Astrocyte (in vitro differentiated cells and primary cell): ENCODE measurements at places on chromosomes 7 and 10.

DNA sequence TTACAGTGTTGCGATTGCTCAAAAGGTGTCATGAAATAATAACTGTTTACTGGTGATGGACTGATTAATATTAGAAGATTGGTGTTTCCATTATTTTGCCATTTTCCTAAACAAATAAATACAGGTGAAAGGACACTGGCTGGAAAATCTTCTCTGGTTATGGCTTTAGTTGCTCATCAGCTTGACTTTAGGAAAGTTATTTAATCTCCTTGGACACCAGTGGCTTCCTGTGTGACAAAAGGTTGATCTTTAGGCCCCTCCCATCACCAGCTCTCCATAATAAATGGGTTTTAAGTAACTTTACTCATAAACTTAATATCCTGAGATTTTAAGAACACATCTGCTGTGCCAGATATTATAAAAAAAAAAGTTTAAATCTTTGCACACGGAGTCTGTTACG lies 737 bp downstream of the CABCOCO1 start:
- DNase-seq = no peak

- no peak for DNase-seq
These were observed 52.2 kb downstream of the PDGFA start for GRCh38 chr7:467393-467828.

- DNase-seq = no peak
These were observed 38.5 kb upstream of the EXOC6 start for GRCh38 chr10:92809840-92810239.

DNA sequence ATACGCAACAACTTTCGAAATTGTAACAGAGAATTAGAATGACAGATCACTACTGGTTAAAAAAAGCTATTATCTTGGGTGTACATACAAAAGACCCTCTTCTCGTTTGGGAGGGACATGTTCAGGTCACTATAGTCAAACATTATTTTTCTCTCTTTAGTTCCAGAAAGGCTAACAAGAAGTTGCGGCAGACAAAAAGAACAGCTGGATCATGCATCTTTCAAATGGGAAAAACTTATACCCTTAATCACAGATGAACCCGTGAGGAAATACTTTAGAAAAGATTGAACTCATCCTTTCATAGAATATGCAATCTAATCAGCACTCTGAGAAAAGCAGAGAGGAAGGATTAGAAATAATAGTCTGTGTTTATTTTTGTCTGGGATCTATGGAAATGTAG lies 72.5 kb downstream of the EVX1 start:
- no peak for DNase-seq

GRCh38 chr7:76326646-76327233 lies 24.3 kb downstream of the HSPB1 start:
- DNase-seq = peak; percentile 82

- no peak for DNase-seq
These were observed 116.3 kb upstream of the DIP2C start for GRCh38 chr10:805620-806305.

DNA sequence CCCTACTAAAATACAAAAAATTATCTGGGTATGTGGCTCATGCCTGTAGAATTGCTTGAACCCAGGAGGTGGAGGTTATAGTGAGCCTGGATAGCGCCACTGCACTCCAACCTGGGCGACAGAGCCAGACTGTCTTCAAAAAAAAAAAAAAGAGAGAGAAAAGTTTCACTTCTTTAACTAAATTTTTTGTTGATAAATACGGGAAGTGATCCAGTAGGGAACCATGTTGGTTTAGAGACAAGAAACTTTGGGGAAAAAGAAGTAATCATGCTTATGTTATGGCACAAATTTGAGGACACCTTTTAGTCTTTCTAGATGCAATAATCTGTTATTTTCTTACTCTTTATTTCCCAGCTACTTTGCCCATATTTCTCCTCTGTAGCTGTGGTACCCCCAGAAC lies 309.7 kb downstream of the TYW1 start:
- no peak for DNase-seq

GRCh38 chr7:123769371-123769770 lies 20.6 kb upstream of the WASL start:
- DNase-seq = peak; percentile 55

- no peak for DNase-seq
These were observed 12.6 kb downstream of the FGF8 start for GRCh38 chr10:101763141-101763846.

DNA sequence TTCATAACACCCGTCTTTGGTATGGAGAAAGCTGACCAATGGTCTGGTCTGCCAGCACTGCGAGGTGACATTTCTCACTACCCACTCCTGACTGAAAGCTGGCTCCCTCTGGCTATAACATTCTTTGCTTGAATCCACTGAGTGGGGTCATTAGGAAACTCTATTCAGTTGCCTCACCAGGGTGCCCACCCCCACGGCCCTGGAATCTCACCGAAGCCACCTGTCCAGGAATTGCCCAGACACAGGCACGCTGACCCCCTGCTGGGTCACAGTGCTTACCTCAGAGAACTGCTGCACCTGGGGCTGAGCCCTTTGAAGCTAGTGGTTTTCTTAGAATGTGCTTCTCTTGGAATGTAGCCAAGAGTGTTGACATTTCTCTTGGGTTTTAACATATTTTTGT lies 28.6 kb downstream of the HECW1 start:
- DNase-seq = peak; percentile 30

GRCh38 chr7:24745355-24745754 lies 11.9 kb downstream of the GSDME start:
- no peak for DNase-seq

DNA sequence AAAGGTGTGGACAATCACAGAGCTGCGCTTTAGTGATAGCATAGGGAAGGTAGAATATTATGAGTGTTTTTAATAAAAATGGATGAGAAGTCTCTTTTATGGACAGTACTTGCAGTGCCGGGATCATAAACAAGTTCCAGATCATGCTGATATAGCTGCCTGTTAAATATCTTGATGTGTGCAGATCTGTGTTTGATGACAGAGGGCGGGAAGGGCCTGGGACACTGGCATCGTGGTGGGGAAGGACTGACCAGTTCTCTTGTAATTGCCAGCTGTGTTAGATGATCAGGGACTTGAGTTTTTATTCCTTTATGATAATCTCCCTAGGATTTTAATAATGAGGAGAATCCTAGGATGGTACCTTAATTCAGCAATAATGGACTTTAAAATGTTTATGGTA lies 14.6 kb downstream of the SND1 start:
- DNase-seq = no peak

- no peak for DNase-seq
These were observed 17.1 kb upstream of the EZH2 start for GRCh38 chr7:148901178-148901577.

DNA sequence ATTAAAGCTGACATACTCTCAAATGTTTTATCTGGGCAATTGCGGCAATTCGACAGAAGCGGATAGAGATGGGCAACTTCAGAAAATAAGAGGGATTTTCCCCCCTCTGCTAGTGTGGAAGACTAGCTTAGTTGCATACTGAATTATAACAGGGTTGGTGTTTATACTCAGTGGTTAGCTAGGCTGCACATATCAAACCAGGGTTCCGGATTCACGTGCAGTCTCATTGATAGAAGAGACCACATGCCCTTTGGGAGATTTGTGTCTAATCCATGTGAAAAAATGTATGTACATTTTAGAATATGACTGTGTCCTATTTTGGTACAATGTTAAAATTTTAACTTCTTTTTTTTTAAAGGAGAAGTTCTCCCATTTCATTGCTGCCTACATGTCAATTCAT lies 136.9 kb upstream of the FZD1 start:
- no peak for DNase-seq

DNA sequence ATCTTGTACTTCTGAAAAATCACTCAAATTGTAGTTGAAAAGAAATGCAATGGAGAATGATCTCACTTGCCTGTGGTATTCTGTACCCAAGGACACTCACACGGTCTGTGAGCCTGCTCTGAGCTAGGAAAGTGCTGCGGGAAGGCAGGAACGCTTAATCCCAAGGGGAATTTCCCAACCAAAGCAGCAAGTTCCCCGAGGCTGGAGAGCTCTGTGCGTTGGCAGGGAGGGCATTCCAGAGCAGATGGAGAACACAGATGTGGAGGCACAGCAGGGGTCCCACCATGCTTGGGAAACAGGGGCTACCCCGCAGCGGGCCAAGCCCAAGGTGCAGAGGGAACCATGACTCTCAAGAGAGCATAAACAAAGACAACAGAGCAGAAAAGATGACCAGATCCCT lies 13.6 kb downstream of the SVIL start:
- no peak for DNase-seq

DNA sequence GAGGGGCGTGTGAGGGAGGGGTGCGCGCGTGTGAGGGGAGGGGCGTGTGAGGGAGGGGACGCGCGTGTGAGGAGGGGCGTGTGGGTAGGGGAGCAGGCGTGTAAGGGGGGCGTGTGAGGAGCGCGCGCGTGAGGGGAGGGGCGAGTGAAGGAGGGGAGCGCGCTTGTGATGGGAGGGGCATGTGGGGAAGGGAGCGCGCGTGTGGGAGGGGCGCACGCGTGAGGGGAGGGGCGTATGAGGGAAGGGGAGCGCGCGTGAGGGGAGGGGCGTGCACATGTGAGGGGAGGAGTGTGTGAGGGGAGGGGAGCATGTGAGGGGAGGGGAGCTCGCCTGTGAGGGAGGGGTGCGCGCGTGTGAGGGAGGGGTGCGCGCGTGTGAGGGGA lies 19.1 kb downstream of the MXI1 start:
- peak; percentile 89 for DNase-seq

DNA sequence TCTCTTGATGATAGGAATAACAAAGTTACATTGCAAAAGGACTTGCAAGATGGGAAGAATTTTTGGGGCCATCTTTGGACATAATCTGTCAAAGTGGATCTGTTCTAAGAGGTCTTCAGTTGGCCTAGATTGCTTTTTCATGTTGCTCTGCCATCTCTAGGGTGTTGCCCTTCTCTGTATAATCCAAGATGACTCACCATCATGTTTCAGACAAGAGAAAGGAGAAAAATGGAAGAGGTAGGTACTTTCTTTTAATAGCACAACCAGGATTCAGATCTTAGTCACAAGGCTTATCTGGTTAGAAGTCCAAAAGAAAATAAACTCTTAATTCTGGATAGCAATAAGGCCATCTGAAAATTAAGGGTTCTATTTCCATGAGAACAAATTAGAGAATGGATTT lies 38.7 kb upstream of the FOXP2 start:
- no peak for DNase-seq

- DNase-seq = no peak
These were observed 520 bp downstream of the MOSPD3 start for GRCh38 chr7:100612730-100613390.

GRCh38 chr7:128757203-128757602 lies 18.0 kb downstream of the CALU start:
- DNase-seq = no peak

DNA sequence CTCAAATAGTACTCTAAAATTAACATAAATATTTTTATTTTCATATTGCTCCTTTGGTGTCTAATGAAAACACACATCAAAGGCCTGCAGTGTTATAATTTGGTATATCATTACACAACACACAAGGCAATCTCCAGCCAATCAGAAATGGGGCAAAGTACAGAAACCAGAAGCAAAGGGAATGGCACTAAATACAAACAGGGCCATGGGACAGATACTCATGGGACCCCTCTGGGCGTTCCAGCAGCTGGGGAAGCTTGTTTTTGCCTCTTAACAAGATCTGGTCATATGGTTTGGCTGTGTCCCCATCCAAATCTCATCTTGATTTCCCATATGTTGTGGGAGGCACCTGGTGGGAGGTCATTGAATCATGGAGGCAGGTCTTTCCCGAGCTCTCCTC lies 551.8 kb upstream of the NRP1 start:
- DNase-seq = no peak

DNA sequence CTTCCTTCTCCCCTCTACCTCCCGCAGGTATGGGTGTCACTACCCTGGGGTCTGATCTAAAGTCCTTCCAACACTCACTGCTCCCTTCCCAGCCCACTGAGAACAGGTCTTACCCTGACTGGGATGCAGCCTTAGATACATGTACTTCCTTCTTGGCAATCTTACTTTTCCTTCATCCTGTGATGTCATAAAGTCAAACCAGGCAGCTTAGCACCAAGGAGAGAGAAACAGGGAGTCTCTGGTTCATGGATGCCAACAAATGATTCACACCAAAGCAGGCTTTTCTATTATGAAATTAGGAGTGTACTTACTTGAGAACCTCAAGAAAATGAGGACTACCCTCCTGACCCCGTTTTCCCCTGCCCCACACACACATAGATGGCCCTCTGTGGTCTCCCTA lies 111.0 kb upstream of the KMT2E start:
- no peak for DNase-seq

- no peak for DNase-seq
These were observed 55.4 kb upstream of the LMTK2 start for GRCh38 chr7:98051118-98051744.

GRCh38 chr7:80373429-80374032 lies 138.3 kb downstream of the GNAT3 start:
- DNase-seq = no peak

GRCh38 chr7:67753891-67754290 lies 757.3 kb downstream of the TYW1 start:
- peak; percentile 14 for DNase-seq

DNA sequence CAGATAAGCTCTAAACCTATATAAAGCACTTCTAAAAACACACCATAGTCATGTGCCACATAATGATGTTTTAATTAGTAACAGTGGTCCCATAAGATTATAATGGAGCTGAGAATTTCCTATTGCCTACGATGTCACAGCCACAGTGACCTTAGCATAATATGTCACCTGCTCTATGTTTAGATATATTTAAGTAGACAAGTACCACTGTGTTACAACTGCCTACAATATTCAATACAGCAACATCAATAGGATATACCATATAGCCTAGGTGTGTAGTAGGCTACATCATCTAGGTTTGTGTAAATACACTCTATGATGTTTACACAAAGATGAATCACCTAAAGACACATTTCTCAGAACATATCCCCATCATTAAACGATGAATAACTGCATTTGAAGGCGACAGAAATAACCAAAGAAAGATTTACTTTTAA lies 24.5 kb downstream of the GPR22 start:
- no peak for DNase-seq

- DNase-seq = no peak
These were observed 19.9 kb downstream of the LMTK2 start for GRCh38 chr7:98126311-98127142.

DNA sequence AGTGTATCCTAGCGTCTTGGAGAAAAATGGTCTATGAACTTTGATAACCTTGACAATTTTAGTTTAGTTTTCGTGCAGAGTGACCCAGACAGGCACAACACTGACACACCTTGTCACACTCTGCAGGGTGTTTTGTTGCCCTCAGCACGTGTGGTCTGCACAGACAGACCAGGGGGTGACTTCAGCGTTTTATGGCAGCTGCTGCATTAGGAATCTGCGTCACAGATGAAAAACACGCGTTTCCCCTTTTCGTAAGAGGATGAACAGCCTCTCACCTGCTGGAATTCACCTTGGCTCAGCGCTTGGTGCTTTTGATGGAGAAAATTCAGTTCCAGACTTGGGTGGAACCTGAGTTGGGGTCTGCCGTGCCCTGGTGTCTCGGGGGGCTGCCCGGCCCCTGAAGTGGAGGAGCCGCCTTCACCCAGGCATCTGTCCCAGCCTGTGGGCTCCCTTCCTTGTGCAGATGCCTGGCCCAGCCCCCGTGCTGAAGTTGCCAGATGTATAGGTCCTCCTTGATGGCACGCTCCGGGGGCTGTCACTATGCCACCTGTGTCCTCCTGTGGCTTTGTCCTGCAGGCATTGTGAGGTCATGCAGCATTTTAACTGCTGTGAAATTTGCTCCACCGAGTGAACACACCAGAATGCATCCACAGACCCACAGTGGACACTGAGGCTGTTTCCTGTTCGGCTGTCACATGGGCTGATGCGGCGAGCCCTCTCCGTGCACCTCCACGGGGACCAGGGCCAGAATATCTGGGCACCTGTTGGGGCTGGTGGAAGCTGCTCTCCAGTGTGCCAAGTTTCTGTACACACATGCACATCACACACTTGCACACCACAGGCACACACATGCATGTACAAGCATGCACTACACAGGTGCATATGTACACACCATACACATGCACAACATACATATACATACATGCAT lies 18.3 kb downstream of the INPP5A start:
- DNase-seq = no peak
